ENCODE measurements at places on chromosomes 6 and 20. TPM values are rescaled to one million over a fixed set of nuclear protein-coding genes. Genes with fewer than 3 reads are reported as not detected.

DNA sequence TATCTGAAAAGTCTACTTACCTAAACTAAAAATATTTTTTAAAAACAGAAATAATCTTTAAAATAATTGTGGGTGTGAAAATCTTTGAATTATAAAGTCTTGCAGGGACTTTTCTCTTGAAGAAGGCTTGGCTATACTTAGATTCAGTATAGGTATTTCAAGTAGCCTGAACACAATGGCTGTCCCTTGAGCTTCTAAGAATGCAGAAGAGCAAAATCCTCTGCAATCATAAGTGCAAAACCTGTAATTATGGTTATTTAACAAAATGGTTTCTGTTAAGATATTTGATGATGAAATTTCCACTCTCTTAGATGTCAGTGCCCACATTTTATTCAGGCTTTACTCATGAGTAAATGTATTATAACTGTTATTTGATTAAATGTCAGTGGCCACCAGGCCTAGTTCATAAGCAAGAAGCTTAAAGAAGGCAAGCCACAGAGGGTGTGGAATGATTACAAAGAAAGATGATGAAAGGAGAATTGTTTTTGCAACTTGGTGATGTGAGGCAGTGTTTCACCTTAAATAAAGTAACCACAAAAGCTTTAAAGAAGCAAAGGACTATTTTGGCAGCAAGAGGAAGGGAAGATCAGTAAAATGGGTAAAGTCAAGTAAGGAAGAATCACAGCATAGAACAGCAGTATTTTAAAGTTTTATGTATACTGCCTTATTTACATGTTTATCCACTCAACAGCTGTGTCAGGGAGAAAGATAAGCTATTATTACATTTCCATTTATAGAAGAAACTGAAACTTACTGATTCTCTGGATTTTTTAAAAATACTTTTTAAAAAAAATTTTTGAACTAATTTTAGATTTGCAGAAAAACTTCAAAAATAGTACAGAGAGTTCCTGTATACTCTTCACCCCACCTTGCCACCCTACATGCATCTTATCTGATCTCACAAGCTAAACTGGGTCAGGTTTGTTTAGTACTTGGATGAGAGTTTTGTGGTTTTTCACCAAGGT lies 351.2 kb upstream of the RUNX2 start:
- no peaks in the 10 kb centered on the region for H3K27me3 ChIP-seq
- H3K4me3 ChIP-seq = no peak overlapping the region
- DNase-seq = no peak
- peaks cover 4% of the 10 kb centered on the region for H3K4me1 ChIP-seq
- no peak overlapping the region for H3K27ac ChIP-seq
- no peaks in the 10 kb centered on the region for H3K36me3 ChIP-seq

GRCh38 chr6:157222201-157222981 lies 100.9 kb downstream of the TMEM242 start:
- H3K27me3 ChIP-seq = no peaks in the 10 kb centered on the region
- DNase-seq = peak; percentile 5
- no peak overlapping the region for H3K4me3 ChIP-seq
- H3K27ac ChIP-seq = no peak overlapping the region
- H3K36me3 ChIP-seq = no peaks in the 10 kb centered on the region

Gene BMP6
- total RNA-seq = 0.72 TPM

Gene MRAP2
- total RNA-seq = 5.1 TPM

Measured in osteoblast (primary cell).